ENCODE measurements at places on chromosomes 2 and 18. TPM values are rescaled to one million over a fixed set of nuclear protein-coding genes. Genes with fewer than 3 reads are reported as not detected.

- no peak for DNase-seq
Measured at GRCh38 chr2:101781326-101781725, 83.8 kb downstream of the MAP4K4 start.

Gene MZT2B
- 510 TPM for total RNA-seq

GRCh38 chr2:210199186-210199765 is 26.0 kb downstream of the ACADL start:
- DNase-seq, result no peak

DNA sequence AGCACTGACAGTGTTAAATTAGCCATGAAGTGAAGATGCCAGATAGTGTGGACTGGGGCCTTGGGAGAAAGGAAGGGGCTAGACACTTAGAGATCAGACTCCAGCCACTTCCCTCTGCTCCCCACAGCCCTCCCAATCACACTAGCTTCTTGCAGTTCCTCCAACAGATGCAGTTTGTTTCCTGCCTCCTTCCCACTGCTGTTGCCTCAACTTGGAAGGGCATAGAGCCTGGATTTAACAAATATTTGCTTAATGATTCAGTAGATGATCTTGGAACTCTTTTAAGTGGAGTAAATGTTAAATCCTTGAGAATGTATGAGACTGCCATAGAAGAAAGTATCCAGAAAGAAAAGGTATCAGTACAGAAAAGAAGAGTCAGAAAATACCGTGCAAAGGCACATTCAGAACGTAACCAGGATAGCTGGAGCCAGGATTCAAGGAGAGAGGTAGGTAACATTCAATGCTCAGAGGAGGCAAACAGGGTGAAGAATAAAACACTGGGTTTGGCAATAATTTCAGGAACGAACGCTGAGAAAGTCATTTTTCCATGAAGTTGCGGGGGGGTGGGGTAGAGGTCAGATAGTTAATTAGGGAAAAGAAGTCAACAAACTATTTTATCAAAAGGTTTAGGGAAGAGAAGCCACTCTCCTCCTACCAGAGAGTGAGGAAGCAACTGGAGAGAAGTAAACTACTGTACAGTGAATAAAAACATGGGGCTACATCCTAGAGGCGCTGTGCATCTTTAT is 1.3 kb upstream of the BZW1 start:
- no peak for DNase-seq

Gene KATNAL2
- 2.7 TPM for total RNA-seq

DNA sequence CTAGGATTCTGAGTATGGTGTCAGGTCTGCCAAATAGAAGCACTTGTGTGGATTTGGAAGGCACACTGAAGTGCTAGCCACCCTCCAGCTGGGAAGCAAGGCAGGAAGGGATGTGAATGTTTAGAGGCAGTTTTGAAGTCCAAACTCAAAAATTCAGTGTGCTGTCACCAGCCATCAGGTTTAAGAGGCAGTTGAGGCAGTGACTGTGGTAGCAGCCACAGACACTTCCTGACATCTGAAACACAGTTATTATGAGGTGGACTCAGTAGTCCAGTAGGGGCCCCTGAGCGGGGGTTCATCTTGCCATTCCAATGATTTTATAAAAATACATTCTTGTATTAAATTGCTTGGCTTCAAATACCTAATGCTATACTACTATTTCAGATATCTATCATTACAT is 13.4 kb upstream of the DOCK10 start:
- no peak for DNase-seq
